ENCODE measurements at places on chromosomes 16 and 17.

DNA sequence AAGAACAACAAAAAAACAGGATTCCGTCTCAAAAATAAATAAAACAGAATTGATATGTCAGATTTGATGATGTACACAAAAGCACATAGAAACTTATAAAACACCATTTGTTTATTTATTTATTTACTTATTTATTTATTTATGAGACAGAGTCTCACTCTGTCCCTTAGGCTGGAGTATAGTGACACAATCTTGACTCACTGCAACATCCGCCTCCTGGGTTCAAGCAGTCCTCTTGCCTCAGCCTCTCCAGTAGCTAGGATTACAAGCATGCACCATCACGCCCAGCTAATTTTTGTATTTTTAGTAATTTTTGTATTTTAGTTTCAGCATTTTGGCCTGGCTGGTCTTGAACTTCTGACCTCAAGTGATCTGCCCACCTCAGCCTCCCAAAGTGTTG, 21.4 kb downstream of the BCAS3 start:
- DNase-seq = no peak

DNA sequence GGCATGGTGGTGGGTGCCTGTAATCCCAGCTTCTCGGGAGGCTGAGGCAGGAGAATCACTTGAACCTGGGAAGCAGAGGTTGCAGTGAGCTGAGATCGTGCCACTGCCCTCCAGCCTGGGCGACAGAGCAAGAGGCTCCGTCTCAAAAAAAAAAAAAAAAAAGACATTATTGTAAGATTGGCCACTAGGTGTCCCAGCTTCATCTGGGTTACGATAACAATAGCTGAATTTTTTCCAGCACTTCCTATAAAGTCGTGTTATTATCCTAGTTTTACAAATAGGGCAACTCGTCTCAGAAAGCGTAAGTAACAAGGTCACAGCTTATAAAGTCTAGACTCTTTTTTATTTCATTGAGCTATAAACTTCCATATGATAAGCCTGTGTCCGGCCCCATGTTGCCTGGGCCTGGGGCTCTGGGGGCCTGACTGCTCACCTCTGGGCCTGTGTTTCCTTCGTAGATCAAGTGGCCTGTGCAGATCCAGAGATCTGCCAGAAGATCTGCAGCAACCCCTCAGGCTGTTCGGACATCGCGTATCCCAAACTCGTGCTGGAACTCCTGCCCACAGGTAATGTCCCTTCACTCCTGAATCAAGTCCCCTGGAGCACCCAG, 60.5 kb downstream of the SLC5A11 start:
- DNase-seq = no peak

DNA sequence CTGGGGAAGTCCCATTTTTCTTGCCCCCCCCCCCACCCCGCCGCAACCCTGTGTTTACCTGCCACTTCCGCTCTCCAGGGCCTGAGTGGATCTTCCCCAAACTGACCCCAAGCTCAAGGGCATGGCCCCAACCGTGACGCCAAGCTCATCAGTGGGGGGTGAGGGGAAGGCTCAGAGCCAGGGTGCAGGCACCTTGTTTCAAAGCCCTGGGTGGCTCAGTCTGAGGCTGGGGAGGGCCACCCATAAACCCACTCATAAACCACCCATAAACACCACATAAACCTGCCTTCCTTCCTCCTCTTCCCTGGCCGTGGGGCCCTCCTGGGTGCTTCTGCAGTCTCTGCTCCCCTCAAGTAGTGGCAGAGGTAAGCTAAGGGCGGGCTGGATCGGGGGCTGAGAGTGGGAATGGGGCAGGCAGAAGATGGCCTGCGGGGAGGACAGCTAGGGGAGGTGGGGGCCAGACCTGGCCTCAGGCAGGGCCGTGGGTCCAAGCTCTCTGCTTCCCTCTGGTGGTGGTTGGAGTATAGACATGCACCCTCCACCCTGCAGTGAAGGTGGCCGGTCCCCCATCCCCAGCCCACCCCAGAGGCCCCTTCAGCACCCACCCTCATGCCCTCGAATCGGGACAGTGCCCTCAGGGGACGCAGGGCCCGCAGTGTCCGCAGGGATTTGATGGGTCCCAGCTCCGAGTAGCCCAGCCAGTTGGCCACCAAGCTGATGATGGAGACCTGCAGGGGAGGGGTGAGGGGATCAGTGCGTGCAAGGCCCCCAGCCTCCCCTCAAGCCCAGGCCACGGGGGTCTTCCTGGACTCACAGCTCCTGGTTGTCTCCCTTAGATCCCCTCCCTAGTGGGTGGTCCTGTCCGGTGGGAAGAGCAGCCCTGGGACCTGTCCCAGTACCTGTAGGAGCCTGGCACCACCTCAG, 14.6 kb upstream of the CD79B start:
- peak; percentile 43 for DNase-seq

- no peak for DNase-seq
These were observed 67.9 kb downstream of the N4BP1 start for GRCh38 chr16:48542020-48542473.

GRCh38 chr17:45314741-45315647, 1.8 kb downstream of the MAP3K14 start:
- no peak for DNase-seq

GRCh38 chr16:88338111-88338510, 44.6 kb upstream of the ZNF469 start:
- no peak for DNase-seq

- DNase-seq = peak; percentile 64
These were observed 20.7 kb downstream of the LGALS9 start for GRCh38 chr17:27651411-27652345.

GRCh38 chr17:8226536-8227237, 16.3 kb upstream of the AURKB start:
- peak; percentile 47 for DNase-seq

- no peak for DNase-seq
These were observed 630 bp downstream of the ESRP2 start for GRCh38 chr16:68235108-68235886.

- DNase-seq = no peak
These were observed 5.8 kb downstream of the TMEM231 start for GRCh38 chr16:75550211-75550662.

GRCh38 chr17:49616601-49617131, 41.0 kb downstream of the NXPH3 start:
- DNase-seq = no peak

GRCh38 chr16:17002565-17002964, 468.2 kb downstream of the XYLT1 start:
- DNase-seq = no peak

DNA sequence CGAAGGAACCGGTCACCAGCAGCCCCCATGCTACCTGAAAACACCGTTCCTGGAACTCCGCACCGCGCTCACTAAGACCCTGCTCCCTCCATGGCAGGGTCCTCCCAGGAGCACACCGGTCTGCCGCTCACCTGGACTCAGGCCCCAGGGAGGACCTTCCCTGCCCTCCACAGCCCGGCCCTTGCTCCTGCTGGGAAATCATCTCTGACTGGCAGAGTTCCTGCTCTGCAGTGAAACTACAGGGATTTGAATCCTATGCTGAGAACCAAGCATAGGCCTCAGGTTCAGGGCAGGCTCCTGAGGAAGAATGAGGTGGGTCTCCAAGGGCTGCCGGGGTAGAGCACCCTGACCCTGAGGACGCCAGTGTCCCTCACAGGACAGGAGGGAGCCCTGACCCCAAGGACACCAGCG, 88.5 kb downstream of the KCNJ12 start:
- no peak for DNase-seq

- DNase-seq = peak; percentile 93
These were observed at the start of gene RABEP1 for GRCh38 chr17:5281814-5282641. RABEP1 (plus strand) TSS chr17:5282284; CDS start chr17:5282487, 203 bp downstream.

DNA sequence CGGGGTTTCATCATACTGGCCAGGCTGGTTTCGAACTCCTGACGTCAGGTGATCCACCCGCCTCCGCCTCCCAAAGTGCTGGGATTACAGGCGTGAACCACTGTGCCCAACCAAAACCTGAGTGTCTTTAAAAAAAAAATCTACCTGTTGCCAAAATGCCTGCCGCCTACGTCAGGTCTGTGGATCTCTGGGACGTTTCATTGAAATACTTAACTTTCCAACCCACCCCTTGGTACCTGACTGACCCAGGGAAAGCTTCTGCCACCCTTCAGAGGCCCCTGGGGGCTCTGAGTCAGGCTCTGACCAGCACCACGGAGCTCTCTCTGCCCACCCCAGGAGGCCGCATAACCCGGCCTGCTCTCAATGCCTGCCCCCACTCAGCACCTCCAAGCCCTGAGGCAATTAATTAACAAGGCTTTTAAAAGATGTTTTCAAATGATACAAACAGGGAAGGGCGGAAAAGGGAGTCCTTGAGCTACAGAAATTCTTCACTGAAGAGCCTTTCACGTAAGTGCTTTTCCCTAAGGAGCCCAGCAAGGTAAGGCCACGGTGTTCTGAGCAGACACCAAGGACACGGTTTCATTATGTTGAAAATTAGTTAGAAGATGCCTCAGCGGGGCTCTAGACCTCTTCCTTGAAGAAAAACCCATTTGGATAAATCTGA, 29.3 kb upstream of the GSG1L start:
- no peak for DNase-seq

DNA sequence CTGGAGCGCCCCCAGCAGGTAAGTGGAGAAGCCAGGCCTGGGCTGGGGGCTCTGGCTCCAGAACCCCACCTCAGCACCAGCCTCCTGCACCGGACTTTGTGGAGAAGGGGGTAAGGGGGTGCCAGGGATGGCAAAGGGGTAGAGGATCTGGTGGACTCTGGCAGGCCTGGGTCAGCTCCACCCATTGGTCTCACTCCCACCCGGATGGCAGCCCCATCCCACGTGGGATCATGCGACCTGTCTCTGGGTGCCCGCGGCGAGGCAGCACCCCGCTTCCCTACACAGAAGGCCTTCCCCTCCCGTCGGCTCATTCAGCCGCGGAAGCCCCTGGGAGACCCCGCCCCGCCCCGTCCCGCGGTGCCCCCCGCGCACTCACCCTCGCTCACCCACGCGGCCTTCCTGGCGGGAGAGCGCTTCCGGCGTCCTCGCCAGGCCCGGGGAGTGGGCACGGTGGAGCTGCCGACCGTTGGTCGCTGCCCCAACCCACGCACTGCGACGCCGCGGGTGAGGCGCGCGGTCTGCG, 498 bp upstream of the PLEKHG4 start:
- DNase-seq = no peak

DNA sequence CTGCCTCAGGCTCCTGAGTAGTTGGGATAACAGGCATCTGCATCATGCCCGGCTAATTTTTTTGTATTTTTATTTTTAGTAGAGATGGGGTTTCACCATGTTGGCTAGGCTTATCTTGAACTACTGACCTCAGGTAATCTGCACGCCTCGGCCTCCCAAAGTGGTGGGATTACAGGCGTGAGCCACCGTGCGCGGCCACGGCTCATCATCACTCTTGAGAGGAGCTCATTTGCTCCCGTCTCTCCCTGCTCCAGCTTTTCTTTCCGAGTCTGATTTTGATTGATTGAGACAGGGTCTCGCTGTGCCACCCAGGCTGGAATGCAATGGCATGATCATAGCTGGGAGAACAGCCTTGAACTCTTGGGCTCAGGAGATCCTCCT, 12.6 kb downstream of the PGS1 start:
- no peak for DNase-seq

- no peak for DNase-seq
These were observed 8.7 kb upstream of the TBX4 start for GRCh38 chr17:61443475-61443882.

DNA sequence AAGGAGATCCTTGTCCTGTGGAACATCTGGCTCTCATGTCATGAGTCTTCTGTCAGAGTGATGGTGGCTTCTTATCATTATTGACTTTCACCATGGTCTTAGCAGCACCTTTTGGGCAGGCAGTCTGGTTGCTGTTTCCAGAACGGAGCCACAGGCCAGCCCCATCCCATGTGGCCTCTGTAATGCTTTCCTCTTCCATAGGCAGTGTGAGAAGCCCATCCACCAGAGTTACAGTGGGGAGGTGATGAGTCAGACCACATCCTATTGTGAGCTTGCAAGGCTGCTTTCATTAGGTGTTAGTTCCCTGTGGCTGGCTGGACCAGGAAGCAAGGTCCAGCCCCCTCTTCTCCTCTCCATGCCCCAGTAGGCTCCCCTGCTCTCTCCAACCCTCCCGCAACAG, 30.8 kb upstream of the SPACA3 start:
- no peak for DNase-seq

- DNase-seq = no peak
These were observed 15.6 kb downstream of the MAP2K3 start for GRCh38 chr17:21299981-21300600.

DNA sequence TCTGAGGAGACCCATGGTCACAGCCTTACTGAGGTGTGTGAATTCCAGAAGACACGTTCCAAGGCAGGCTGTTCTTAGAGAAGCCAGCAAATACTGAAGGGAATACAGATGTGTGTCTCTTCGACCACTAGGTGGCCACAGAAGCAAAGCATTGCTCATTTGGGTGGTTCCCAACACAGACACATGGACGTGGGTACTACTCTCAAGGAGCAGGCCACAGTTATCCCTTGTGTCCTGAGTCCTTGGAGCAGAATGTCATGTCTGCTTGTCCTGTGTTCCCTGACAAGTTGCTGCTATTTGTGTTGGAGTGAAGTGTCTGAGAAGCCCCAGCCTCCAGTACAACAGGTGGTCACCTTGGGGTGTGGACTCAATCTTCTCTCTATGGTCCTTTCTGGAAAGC, 30.3 kb downstream of the HMOX2 start:
- DNase-seq = no peak

DNA sequence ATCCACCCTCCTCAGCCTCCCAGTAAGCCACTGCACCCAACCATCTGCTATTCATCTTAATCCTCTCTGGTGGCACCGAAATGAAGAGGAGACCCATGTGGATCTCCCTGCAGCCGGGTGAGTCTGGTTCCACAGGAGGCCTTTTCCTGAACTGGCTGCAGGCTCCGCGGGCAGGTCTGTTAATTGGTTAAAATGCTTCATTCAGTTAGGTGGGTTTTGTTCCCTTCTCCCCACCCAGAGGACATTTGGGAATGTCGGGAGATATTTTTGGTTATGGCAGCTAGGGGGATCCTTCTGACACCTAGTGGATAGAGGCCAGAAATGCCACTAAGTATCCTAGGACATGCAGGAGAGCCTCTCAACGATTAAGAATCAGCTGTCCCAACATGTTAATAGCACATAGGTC, 16.7 kb downstream of the C16orf54 start:
- DNase-seq = no peak

DNA sequence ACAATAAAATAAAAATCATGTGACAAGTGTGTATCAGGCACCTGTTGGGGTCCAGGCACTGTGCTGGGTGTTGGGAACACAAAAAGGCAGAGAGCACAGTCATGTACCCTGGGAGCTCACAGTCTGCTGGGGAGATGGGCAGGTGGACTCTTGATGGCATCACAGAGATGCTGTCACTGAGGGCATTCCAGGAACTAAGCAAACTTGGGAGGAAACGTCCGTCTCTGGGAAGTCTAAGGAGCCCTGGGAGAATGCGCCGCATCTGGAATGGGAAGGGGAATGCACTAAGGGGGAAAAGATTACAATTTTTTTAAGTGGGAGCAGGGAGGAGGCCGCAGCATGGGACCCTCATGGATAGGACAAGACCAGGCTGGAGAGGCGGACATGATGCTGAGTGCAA, 80.9 kb upstream of the ZNF423 start:
- DNase-seq = no peak

- no peak for DNase-seq
These were observed 22.3 kb downstream of the TMC6 start for GRCh38 chr17:78106211-78106610.

- no peak for DNase-seq
These were observed 50.8 kb downstream of the ZFHX3 start for GRCh38 chr16:72997141-72997542.

All from activated CD8-positive, alpha-beta memory T cell treated with anti-CD3 and anti-CD28 coated beads for 48 hours (primary cell).